Smooth muscle cell of bladder (primary cell): ENCODE measurements at places on chromosomes 2 and 18. TPM values are rescaled to one million over a fixed set of nuclear protein-coding genes. Genes with fewer than 3 reads are reported as not detected.

Gene TUBA3D
- not detected in 2 replicates for total RNA-seq

Gene HOXD12
- not detected in 2 replicates for total RNA-seq

Gene ERBB4
- total RNA-seq: under 0.01 TPM in 1 of 2 replicates, not detected in the other

Gene ABCB11
- total RNA-seq: not detected in 2 replicates

Gene GDF7
- total RNA-seq: 0.09 and 0.14 TPM in 2 replicates

Gene SNTG2
- not detected in 2 replicates for total RNA-seq

Gene ACYP2
- 8.8 and 14.3 TPM in 2 replicates for total RNA-seq

Gene CYBRD1
- total RNA-seq: 195 and 340 TPM in 2 replicates

Gene ATP8B1
- total RNA-seq: 8.2 and 18.6 TPM in 2 replicates

Gene C2orf66
- total RNA-seq: not detected in 2 replicates

Gene GALR1
- total RNA-seq: not detected in 2 replicates

Gene SCG2
- total RNA-seq: 2.1 and 3.3 TPM in 2 replicates

Gene PSD4
- 1.1 and 3.4 TPM in 2 replicates for total RNA-seq

Gene SIX2
- total RNA-seq: under 0.01 and 0.18 TPM in 2 replicates

Gene IFIH1
- 3.4 and 4.8 TPM in 2 replicates for total RNA-seq

Gene SP5
- not detected in 2 replicates for total RNA-seq

Gene DSC3
- 0.09 and 0.14 TPM in 2 replicates for total RNA-seq

Gene SERPINB13
- not detected in 2 replicates for total RNA-seq

Gene LANCL1
- 31.3 and 31.9 TPM in 2 replicates for total RNA-seq

Gene TBR1
- total RNA-seq: under 0.01 TPM in 1 of 2 replicates, not detected in the other

Gene IL37
- total RNA-seq: not detected in 2 replicates

Gene ZNF521
- 25.0 and 37.3 TPM in 2 replicates for total RNA-seq

Gene TNS1
- total RNA-seq: 37.3 and 74.4 TPM in 2 replicates

Gene ALPP
- total RNA-seq: not detected in 2 replicates

Gene GAD1
- 0.09 and 0.28 TPM in 2 replicates for total RNA-seq

Gene NEU4
- under 0.01 TPM in 1 of 2 replicates, not detected in the other for total RNA-seq

Gene TEKT4
- not detected in 2 replicates for total RNA-seq

Gene SAG
- not detected in 2 replicates for total RNA-seq

Gene TXNDC2
- total RNA-seq: under 0.01 TPM in 2 replicates

Gene INO80D
- 4.2 and 4.3 TPM in 2 replicates for total RNA-seq

Gene CYP27A1
- 17.1 and 19.9 TPM in 2 replicates for total RNA-seq

Gene GTF3C2
- total RNA-seq: 18.2 and 21.4 TPM in 2 replicates

Gene MARCHF4
- total RNA-seq: 0.28 and 0.37 TPM in 2 replicates

Gene MTIF2
- total RNA-seq: 45.9 and 54.8 TPM in 2 replicates

Gene TMEM37
- 0.37 and 0.57 TPM in 2 replicates for total RNA-seq

Gene TSHZ1
- total RNA-seq: 4.1 and 4.8 TPM in 2 replicates

Gene SPDYA
- 0.71 and 1.4 TPM in 2 replicates for total RNA-seq

Gene ALLC
- not detected in 2 replicates for total RNA-seq

Gene SERPINB11
- total RNA-seq: not detected in 2 replicates

Gene SPATA3
- not detected in 2 replicates for total RNA-seq

Gene TOGARAM2
- total RNA-seq: 0.14 and 0.37 TPM in 2 replicates

Gene ACTR1B
- 42.8 and 51.1 TPM in 2 replicates for total RNA-seq

Gene ZSWIM2
- under 0.01 and 0.09 TPM in 2 replicates for total RNA-seq

Gene CSRNP3
- total RNA-seq: 0.57 and 0.74 TPM in 2 replicates

Gene CRACDL
- total RNA-seq: under 0.01 TPM in 1 of 2 replicates, not detected in the other

Gene OTOF
- total RNA-seq: under 0.01 and 0.14 TPM in 2 replicates

Gene LAMA1
- total RNA-seq: 11.7 and 55.3 TPM in 2 replicates

Gene RSAD2
- total RNA-seq: 0.14 and 0.55 TPM in 2 replicates

Gene ACMSD
- under 0.01 TPM in 1 of 2 replicates, not detected in the other for total RNA-seq

Gene CRYGC
- not detected in 2 replicates for total RNA-seq

Gene ABCG8
- not detected in 2 replicates for total RNA-seq

Gene KRCC1
- total RNA-seq: 26.3 and 27.5 TPM in 2 replicates

Gene SCN1A
- total RNA-seq: 0.09 and 0.28 TPM in 2 replicates

Gene SLC20A1
- total RNA-seq: 28.2 and 42.7 TPM in 2 replicates

Gene RAB27B
- total RNA-seq: 23.0 and 30.2 TPM in 2 replicates

Gene RAD51AP2
- not detected in 2 replicates for total RNA-seq

Gene CNGA3
- total RNA-seq: under 0.01 TPM in 1 of 2 replicates, not detected in the other

Gene OTOS
- total RNA-seq: not detected in 2 replicates

Gene POTEF
- not detected in 2 replicates for total RNA-seq

Gene SMARCAL1
- total RNA-seq: 9.7 and 11.4 TPM in 2 replicates
